Midbrain (tissue), 1 donor: ENCODE measurements at places on chromosomes 11 and 22.

DNA sequence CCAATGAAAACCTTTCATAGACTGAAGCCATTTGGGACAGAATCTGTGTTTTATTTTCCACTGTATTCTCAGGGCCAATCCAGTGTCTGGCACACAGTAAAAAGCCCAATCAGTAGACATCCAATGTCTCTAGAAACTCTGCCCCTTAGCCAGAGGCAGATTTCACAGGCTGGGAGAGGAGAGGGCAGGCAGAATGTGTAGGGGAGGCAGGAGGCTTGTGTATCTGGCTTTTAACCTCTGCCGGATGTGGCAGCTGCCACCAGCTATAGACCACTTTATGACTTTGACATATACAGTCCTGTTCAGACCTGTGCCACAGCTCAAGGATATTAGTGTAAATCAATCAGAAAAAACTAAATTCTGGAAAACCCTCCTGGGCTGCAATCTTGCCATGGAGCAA, 4.4 kb downstream of the EXPH5 start:
- no peak for DNase-seq

DNA sequence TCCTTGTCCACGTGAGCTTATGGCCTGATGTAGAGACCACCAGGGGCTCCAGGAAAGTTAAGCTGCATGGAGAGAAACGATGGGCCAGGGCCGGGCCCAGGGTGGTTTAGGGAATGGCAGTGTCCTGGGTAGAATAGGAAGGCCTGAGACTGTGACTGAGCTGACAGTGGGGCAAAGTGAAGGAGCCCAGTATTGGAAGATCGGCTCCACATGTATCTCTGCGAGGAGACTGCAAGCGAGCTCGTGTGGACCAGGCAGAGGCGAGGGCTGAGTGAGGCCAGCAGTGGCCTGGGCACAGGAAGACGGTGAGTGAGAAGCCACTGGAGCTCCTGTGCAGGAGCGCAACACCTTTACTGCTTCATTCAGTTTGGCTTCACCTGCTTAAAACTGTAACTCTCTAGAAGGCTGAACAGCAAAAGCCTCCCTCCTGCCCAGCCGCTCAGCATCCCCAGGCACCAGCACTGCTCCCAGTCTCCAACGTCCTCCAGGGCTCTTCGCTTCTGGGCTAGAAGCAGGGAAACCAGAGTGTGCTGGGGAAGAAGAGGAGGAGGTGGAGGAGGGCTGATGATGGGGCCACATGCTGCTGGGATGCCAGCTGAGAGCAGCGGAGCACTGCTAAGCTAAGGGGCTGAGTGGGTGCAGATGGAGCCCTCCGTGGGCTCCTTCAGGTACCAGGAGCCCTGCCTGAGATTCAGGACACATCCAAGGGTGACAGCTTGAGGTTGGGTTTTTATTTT, 13.5 kb downstream of the TCIRG1 start:
- DNase-seq = no peak

GRCh38 chr22:20514658-20515406, 7.4 kb downstream of the MED15 start:
- no peak for DNase-seq

DNA sequence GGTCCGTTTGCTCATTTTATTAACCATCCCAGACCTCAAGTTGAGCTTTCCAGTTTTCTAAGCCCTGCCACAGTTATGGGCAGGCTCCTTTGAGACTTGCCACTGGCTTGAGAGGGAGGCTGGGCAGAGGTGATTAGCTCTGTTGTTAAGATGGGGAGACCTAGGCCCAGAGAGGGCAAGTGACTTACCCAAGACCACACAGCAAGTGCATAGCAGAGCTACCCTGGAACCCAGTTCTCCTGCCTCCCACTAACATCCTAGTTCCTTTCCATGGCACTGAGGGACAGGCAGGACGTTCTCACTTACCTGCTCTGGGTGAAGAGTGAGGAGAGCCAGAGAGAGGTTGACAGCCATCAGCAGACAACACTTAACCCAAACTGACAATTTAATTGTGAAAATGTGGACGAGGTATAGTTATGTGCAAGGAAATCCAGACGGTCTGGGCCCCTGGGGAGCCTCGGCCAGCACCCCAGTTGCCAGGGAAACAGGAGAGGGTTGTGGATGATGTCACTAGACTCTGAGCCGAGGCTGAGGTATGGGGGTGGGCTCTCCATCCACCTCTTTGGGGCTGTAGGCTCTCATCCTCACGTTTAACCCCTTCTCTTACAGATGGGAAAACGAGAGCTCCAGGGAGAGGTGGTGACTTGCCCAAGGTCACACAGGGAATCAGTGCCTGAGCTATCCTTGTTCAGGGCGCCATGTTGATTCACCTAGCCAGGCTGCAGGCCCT, 12.3 kb upstream of the WNT11 start:
- no peak for DNase-seq

DNA sequence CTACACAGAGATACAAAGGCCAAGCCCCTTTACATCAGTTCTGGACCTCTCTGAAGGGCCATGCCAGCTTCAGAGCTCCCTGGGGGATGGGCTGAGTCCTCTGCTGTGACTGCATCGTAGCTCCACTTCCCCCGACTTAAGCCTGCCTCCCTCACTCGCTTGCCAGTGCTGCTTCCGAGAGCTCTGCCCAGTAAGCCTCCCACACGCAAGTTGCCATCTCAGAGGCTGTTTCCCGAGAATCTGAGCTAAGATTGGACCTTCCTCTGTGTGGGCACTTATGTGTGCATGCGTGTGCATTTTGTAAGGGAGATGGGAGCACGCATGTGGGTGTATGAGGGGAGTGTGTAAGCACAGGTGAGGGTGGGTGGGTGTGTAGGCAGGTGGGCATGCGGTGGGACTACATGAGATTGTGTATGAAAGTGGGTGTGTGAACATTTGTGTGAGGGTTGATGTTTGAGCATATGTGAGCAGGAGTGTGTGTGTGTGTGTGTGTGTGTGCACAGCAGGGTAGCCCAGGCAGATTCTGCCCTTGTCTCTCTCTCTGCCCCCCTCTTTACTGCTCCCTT, 163.0 kb upstream of the SYT13 start:
- DNase-seq = peak; percentile 3

DNA sequence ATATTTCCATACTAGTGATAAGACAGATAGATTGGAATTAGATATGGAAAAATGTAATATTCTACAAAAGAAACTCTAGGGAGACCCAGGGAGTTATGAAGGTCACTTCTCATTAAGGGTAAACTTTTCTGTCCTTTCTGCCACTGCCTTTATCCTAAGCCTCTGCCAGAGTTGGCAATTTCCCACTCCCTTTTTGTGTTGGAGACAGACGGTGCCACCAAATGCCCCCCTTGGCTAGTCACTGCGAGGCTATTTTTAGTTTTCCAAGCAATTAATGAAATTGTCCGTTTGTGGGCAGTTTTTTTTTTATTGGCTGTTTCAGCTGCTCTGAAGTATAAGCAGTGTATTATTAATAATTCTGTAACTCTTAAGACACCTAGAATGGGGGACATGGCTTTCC, 67.6 kb upstream of the TENM4 start:
- peak; percentile 17 for DNase-seq

DNA sequence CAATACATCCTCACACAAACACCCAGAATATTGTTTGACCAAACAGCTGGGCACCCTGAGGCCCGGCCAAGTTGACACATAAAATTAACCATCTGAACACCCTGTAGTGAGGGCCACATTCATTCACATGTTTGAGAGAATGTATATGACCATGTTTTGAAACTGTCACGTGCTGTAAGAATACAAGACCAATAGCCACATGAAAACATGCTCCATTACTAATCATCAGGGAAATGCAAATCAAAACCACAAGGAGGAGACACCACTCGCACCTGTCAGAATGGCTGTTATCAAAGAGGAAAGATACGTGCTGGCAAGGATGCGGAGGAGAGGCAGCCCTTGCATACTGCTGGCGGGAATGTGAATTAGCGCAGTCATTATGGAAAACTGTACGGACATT, 38.3 kb upstream of the IGSF9B start:
- no peak for DNase-seq

DNA sequence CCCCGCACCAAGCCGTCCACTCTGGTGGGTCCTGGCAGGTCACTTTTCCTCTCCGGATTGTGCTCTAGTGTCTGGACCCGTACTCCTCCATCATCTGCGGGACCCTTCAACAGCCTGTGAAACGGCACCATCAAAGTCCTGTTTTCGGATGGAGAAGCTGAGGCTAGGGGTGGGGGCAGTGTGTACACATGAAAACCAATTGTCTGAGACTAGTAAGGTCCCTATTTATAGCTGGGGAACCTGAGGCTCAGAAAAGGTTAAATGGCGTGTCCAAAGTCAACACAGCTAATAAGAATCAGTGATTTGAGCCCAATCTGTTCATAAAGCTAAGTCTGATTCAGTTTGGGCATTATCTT, 668 bp upstream of the LRRC32 start:
- DNase-seq = no peak

GRCh38 chr11:120625565-120625964, 114.0 kb downstream of the GRIK4 start:
- DNase-seq = no peak

- DNase-seq = no peak
These were observed 283.0 kb downstream of the RAB38 start for GRCh38 chr11:87892291-87892690.

- DNase-seq = no peak
These were observed 101.3 kb upstream of the FGF3 start for GRCh38 chr11:69920345-69921127.

DNA sequence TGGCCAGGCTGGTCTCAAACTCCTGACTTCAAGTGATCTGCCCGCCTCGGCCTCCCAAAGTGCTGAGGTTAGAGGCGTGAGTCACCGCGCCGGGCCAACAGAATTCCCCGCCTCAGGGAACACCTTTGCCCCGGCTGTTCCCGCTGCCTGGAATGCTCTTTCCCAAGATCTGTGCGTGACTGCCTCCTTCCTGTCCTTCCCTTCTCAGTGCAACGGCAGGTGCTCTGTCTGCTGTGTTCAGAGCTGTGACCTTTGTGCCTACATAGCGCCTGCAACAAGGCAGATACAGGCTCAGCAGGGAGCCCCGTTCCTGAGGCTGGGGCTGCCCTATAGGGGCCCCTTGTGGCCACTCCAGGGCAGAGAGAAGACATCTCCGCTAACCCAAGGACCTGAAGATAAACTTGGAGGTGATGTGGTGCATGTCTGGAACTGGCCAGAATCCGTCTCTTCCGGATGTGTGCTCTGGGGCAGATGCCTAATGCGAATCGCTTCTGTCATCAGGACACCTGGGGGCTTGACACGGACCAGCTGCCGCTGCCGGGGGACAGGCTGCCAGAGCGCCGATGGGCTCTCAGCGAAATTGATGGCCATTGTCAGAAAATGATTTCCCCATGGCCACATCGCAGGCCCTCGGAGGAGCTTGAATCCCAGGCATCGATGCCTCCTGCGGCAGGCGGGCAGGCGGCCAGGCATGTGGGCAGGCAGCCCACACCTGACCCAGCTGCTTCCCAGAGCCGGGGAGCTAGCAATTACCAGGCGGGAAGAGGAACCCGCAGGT, 43.5 kb upstream of the TCF20 start:
- DNase-seq = no peak

- no peak for DNase-seq
These were observed 92.4 kb upstream of the NOX4 start for GRCh38 chr11:89583580-89583979.

- no peak for DNase-seq
These were observed 33.6 kb downstream of the NTM start for GRCh38 chr11:131404010-131404409.

- DNase-seq = no peak
These were observed 11.6 kb downstream of the TMEM132A start for GRCh38 chr11:60935676-60936442.

DNA sequence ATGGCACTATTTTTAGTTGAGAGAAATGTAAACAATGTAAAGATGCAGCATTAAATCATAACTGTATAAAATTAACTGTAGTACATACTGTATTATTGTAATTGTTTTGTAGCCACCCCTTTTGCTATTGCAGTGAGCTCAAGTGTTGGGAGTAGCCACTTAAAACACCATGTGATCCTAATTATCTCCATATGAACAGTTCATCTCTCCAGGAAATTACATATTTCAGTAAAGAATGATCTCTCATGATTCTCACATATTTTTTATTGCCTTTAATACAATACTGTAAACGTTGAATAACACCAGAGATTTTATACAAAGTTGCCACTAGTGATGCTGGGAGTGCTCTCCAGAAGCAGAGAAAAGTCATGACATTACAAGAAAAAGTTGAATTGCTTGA, 1768.6 kb downstream of the LRRC4C start:
- DNase-seq = no peak

- no peak for DNase-seq
These were observed 16.3 kb downstream of the APOL5 start for GRCh38 chr22:35733791-35734516.

DNA sequence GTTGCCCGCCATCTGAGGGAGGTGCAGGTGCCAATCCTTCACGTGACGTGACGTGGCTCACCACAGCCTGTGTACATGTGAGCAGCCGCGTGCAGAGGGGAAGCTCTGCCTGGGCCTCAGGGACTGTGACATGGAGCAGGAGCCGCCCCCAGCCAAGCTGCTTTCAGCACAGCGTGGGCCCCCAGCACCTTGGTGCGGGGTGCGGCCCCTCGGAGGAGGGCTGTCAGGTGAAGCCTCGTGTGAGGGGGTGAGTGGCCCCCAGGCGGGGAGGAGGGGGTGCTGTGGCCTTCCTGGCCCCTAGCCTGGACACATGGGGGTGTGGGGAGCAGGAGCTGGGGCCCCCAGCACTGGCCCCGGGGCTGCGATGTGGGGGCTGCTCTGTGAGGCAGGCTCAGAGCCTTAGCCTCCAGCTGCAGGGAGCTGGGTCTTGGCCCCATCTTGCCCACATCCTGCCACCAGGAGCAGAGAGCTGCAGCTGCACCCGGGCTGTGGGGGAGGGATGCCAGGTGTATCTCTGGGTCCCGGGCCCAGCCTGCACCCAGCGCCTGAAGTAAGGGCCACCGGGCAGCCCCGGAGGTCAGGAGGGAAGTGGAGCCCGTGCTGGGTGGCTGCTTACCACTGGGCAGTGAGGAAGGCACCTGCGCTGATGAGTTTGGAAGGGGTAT, at the start of gene ADORA2A:
TSS of gene ADORA2A (plus strand) at position 100 of the 665 bp plus-strand sequence. CDS start 5,806 bp downstream, outside the sequence.
- no peak for DNase-seq

- DNase-seq = no peak
These were observed 3.6 kb upstream of the KAT5 start for GRCh38 chr11:65708451-65708850.

- DNase-seq = no peak
These were observed 2.6 kb upstream of the CARD18 start for GRCh38 chr11:105142167-105142566.

DNA sequence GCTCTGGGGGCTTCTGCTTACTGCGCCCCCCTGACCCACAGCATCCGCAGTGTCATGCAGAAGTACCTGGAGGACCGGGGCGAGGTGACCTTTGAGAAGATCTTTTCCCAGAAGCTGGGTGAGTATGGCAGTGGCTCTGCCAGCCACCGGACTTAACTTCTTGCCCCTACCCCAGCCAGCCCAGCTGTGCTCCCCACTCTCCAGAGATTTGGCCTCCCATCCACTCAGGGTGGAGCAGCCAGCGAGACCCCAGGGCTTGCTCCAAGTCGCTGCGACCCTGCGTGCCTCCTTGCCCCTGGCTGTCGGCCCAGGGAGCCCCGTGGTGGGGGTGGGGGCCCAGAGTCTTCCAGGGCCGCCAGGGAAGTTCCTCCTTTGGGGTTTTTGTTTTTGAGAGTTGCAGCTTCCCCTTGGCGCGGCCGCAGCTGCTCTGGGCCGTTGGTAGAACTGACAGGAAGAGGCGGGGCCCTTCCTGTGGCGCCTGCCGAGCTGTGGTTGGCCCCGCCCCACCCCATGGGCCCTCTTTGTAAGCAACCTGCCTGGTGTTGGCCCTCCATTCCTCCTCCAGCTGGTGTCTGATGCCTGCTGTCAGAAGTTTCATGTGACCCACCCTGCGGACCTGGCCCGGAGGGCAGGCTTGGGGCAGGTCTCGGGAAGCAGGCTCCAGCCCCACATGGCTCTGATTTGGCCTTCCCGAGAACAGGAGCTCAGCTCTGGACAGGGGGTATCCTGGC, 11.1 kb downstream of the GRK2 start:
- DNase-seq = peak; percentile 40

- DNase-seq = no peak
These were observed 607.5 kb downstream of the METTL15 start for GRCh38 chr11:28715726-28716125.
